ENCODE measurements at places on chromosomes 4 and X. TPM values are rescaled to one million over a fixed set of nuclear protein-coding genes. Genes with fewer than 3 reads are reported as not detected.
A peak's percentile ranks its signal among the peaks of the same experiment; 100 is the strongest.

FRYL gene
- 27.2 TPM for total RNA-seq

DNA sequence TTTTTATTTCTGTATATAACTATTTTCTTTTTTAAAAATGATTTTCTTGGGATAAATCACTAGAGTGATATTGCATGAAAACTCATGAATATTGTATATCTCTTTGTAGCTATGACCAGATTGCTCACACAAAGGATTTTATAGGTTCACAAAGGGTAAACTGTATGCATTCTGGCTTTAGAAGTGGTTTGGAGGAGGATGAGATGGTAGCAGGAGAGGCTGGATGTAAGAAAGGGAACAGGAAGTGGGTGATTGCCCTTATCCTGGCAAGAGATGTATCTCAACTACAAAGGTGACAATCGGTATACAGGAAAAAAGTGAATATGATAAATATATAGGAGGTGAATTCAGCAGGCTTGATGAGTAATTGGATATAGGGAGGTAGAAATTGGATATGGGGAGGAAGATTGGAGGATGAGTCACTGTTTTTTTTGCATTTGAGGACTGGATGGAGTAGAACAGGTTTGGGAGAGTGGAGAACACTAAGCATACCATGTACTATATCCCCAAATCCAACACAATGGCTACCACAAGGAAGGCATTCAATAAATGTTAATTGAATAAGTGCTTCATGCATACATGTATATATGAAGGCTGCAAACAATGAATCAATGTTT is 9.9 kb downstream of the FGG start:
- H3K36me3 ChIP-seq, result peaks cover 28% of the 10 kb centered on the region
- no peaks in the 10 kb centered on the region for H3K27me3 ChIP-seq
- H3K4me3 ChIP-seq, result no peak overlapping the region
- no peak overlapping the region for H3K27ac ChIP-seq

GRCh38 chrX:116198235-116198634 is 27.7 kb downstream of the AGTR2 start:
- no peaks in the 10 kb centered on the region for H3K4me1 ChIP-seq
- H3K36me3 ChIP-seq, result no peaks in the 10 kb centered on the region
- no peak overlapping the region for H3K27ac ChIP-seq
- H3K27me3 ChIP-seq, result peaks cover 3% of the 10 kb centered on the region
- H3K4me3 ChIP-seq, result no peak overlapping the region

GRCh38 chr4:185958094-185958747 is 110.7 kb upstream of the TLR3 start:
- no peaks in the 10 kb centered on the region for H3K36me3 ChIP-seq
- H3K27ac ChIP-seq, result no peak overlapping the region
- H3K4me1 ChIP-seq, result no peaks in the 10 kb centered on the region
- no peaks in the 10 kb centered on the region for H3K27me3 ChIP-seq

GRCh38 chr4:22686141-22686540 is 6.6 kb upstream of the GBA3 start:
- H3K27ac ChIP-seq, result no peak overlapping the region
- H3K4me1 ChIP-seq, result peaks cover 2% of the 10 kb centered on the region
- H3K36me3 ChIP-seq, result no peaks in the 10 kb centered on the region
- no peak for DNase-seq

- H3K27me3 ChIP-seq, result no peaks in the 10 kb centered on the region
- no peaks in the 10 kb centered on the region for H3K36me3 ChIP-seq
- no peak for DNase-seq
- no peaks in the 10 kb centered on the region for H3K4me1 ChIP-seq
- H3K4me3 ChIP-seq, result no peak overlapping the region
These were observed 778.1 kb upstream of the SLIT2 start for GRCh38 chr4:19473569-19473968.

GPC4 gene
- total RNA-seq, result 0.88 TPM

DNA sequence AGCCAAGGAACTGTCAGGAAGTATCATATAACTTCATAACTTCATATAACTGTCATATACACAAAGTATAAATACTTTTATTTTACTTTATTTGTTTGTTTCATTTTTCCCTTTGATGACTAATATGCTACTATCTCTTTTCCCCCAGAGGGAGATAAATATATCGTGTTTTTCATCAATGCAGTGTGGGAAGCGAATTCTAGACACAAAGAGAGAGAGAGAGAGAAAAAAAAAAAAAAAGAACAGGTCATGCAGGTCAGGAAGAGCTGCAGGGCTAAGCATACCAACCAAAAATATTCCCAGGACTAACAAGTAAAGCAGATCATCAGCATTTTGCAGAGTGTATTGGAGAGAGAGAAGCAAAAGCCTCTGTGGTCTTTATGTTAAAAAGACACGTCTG is 1849.2 kb downstream of the STIM2 start:
- H3K36me3 ChIP-seq, result no peaks in the 10 kb centered on the region
- no peak for DNase-seq
- no peaks in the 10 kb centered on the region for H3K4me1 ChIP-seq

- H3K27ac ChIP-seq, result no peak overlapping the region
- H3K4me3 ChIP-seq, result no peak overlapping the region
- H3K36me3 ChIP-seq, result no peaks in the 10 kb centered on the region
- H3K4me1 ChIP-seq, result no peaks in the 10 kb centered on the region
- no peaks in the 10 kb centered on the region for H3K27me3 ChIP-seq
These were observed 203.1 kb downstream of the LARP7 start for GRCh38 chr4:112840061-112840460.

DNA sequence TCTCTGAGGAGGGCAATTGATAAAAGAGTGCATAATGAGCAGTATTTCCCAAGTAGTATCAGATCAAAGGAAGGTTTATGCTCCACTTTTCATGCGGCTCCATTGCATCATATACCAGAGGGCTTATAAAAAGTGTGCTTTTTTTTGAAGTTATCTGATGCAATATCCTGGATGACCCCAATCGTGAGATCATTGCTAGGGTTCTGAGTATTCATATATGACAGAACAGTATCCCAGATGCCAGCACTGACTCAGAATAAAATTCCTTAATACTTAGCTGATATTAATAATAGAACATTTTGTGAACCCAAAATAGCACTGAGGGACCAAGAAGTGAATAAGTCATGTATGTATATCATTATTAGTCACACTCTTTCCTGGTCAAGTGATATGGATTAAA is 945.5 kb upstream of the AGA start:
- H3K27me3 ChIP-seq, result no peaks in the 10 kb centered on the region
- H3K36me3 ChIP-seq, result no peaks in the 10 kb centered on the region
- H3K4me3 ChIP-seq, result no peak overlapping the region
- no peak overlapping the region for H3K27ac ChIP-seq
- DNase-seq, result no peak
- no peaks in the 10 kb centered on the region for H3K4me1 ChIP-seq

DNA sequence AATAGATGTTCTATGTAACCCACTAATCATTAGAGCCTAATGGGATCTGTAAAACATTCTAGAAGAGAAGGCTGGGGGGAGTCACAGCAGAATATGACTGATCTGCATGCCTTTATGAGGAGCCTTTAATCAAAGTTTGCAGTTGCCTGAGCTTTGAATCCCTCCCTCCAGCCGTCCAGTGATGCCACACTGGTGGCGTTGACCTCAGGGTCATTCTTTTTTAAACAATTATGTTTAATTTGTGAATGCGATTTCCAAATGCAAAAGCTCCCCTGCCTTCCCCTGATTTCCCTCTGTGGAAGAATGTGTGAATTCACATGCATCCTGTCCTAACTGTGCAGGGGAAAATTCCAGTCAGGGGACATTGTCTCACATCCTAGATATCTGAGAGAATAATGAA is 199.7 kb upstream of the GPR101 start:
- H3K27ac ChIP-seq, result no peak overlapping the region
- DNase-seq, result no peak
- H3K4me3 ChIP-seq, result no peak overlapping the region
- H3K4me1 ChIP-seq, result no peaks in the 10 kb centered on the region
- no peaks in the 10 kb centered on the region for H3K36me3 ChIP-seq

AADAT gene
- total RNA-seq, result 43.3 TPM

PHOX2B gene
- total RNA-seq, result not detected

GRCh38 chr4:170497689-170498088 is 407.9 kb upstream of the AADAT start:
- H3K36me3 ChIP-seq, result no peaks in the 10 kb centered on the region
- no peak overlapping the region for H3K27ac ChIP-seq
- no peaks in the 10 kb centered on the region for H3K27me3 ChIP-seq
- DNase-seq, result no peak

- H3K36me3 ChIP-seq, result no peaks in the 10 kb centered on the region
- H3K4me1 ChIP-seq, result no peaks in the 10 kb centered on the region
- H3K27ac ChIP-seq, result no peak overlapping the region
These were observed 1.1 kb downstream of the MOB1B start for GRCh38 chr4:70903291-70903603.

HSFX4 gene
- total RNA-seq, result not detected

MMAA gene
- 12.7 TPM for total RNA-seq

DNA sequence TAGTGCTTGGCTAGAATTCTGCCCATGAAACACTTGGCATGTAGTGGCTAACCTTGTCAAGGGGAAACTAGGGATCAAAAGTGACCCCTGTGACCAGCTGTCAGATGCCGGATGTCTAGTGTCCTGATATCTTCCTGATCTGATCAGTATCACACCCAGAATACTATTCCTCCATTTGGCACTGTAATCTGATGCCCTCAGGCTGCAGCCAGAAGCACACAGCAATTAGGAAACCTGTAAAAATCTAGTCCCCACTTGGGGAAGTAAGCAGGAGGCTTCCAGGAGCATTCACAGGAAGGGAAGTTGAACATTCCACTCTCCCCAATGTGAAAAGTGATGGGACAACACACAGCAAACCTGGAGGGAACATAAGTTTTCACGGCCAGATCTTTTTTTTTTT is 125.1 kb downstream of the HS6ST2 start:
- H3K27ac ChIP-seq, result no peak overlapping the region
- DNase-seq, result no peak
- no peak overlapping the region for H3K4me3 ChIP-seq
- H3K4me1 ChIP-seq, result no peaks in the 10 kb centered on the region

NDP gene
- total RNA-seq, result not detected

GRCh38 chr4:7462509-7462971 is 27.8 kb upstream of the PSAPL1 start:
- H3K36me3 ChIP-seq, result no peaks in the 10 kb centered on the region
- no peak overlapping the region for H3K4me3 ChIP-seq
- no peaks in the 10 kb centered on the region for H3K4me1 ChIP-seq
- no peak for DNase-seq

INTS12 gene
- total RNA-seq, result 9.3 TPM

MAGEC3 gene
- total RNA-seq, result not detected

DNA sequence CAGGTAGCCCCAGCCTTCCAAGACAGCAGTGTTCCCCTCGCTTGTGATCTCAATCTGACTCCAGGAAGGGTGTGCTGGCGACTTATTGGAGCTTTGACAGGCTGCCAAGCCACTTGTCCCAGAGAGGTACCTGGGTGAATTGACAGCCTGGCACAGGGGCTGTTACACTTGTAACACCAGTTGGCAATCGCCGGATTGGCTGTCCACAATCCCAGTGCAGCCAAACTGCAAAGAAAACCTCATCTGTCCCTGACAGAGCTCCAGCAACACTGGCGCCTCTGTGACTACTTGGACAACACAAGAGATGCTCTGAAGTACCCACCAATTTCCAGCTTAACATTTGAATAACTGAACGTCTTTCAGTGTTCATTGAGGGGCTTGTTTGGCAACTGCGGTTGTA is 76.8 kb upstream of the PRPS1 start:
- H3K4me3 ChIP-seq, result no peak overlapping the region
- no peaks in the 10 kb centered on the region for H3K36me3 ChIP-seq
- DNase-seq, result no peak
- H3K27me3 ChIP-seq, result no peaks in the 10 kb centered on the region
- no peak overlapping the region for H3K27ac ChIP-seq
- no peaks in the 10 kb centered on the region for H3K4me1 ChIP-seq

- H3K4me3 ChIP-seq, result no peak overlapping the region
- peak; percentile 61 for DNase-seq
These were observed 3.1 kb downstream of the PDGFC start for GRCh38 chr4:156968479-156968984.

- no peak for DNase-seq
- no peaks in the 10 kb centered on the region for H3K36me3 ChIP-seq
- H3K27ac ChIP-seq, result no peak overlapping the region
These were observed 34.9 kb downstream of the MMRN1 start for GRCh38 chr4:89929425-89930159.

PABPC1L2B gene
- not detected for total RNA-seq

DNA sequence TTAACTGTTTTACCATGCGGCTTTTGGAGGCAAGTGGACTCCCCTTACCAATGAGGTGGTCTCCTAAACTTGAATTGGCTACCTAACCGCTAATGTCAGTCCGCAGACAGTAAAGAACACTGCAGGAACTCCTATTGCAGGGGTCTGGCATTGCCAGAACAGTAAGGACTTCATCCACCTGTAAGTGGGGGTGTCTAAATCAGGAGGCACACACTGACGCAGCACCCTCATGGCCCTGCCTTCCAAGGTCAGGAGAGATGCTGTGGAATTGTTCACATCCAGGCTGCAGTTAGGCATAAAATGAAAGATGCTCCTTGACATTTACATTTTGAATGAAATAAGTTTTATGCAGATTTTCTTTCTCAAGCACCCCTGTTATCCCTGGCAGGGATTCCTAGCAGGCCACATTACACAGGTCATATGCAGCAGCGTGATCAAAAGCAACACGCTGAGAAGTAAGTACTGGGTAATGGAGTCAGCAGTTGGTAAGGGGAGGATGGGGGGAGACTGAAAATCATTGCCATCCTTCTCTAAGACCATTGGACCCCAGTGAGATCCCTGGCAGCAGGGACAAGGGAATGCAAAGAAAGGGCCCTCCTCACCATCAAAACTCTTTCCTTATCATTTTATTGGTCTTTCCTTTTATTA is 3.8 kb downstream of the PPARGC1A start:
- H3K36me3 ChIP-seq, result no peaks in the 10 kb centered on the region
- no peak overlapping the region for H3K27ac ChIP-seq
- H3K4me1 ChIP-seq, result peaks cover 37% of the 10 kb centered on the region
- no peaks in the 10 kb centered on the region for H3K27me3 ChIP-seq
- DNase-seq, result no peak
- H3K4me3 ChIP-seq, result no peak overlapping the region

FGD1 gene
- total RNA-seq, result 1.4 TPM

DNA sequence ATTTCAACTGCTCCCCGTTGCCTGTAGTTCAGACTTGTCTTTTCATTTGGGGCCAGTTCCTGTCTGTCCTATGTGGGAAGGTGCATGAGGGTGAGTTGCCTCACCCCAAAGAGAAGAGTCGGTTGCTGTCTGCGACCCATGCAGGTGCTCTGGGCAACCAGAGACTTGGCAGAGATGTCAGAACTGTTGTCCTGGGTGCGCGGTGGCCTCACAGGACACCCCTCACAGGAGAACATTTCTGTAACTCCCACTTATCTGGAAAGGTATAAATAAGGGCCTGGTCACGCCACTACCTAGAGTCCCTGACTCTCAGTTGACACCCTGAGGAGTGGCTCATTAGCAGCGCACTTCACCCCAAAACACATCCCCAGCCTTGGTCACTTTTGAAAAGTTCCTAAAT is 9.7 kb upstream of the NAT8L start:
- H3K4me3 ChIP-seq, result no peak overlapping the region
- peak; percentile 29 for DNase-seq
- H3K36me3 ChIP-seq, result no peaks in the 10 kb centered on the region

- H3K4me3 ChIP-seq, result no peak overlapping the region
- no peaks in the 10 kb centered on the region for H3K36me3 ChIP-seq
- no peak overlapping the region for H3K27ac ChIP-seq
- DNase-seq, result no peak
- H3K4me1 ChIP-seq, result no peaks in the 10 kb centered on the region
- no peaks in the 10 kb centered on the region for H3K27me3 ChIP-seq
These were observed 108.7 kb upstream of the TTC29 start for GRCh38 chr4:147054228-147054872.
